Sigmoid colon (tissue), 7 donors: ENCODE measurements at places on chromosomes 3 and 15. TPM values are rescaled to one million over a fixed set of nuclear protein-coding genes. Genes with fewer than 3 reads are reported as not detected.

DNA sequence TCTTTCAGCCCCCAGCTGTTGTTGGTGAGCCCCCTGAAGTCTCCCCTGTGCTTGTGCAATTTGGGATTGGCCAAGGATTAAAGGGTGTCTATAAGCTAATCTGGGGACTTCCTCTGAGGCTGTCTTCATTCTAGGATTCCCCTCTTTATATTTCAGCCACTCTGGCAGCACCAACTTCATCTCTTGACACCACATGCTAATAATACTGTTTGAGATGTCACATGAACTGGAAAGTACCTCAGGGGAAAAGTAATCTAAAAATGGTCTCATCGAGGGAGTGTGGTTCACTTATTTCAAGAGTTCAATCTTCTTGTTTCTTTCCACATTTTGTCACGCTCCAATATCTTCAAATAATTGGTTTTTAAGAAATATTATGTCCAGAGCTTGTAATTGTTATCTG lies 279.2 kb upstream of the TMC3 start:
- no peaks in the 10 kb centered on the region for H3K4me1 ChIP-seq
- DNase-seq = no peak
- no peaks in the 10 kb centered on the region for H3K36me3 ChIP-seq
- no peak overlapping the region for H3K27ac ChIP-seq
- no peaks in the 10 kb centered on the region for H3K27me3 ChIP-seq

GRCh38 chr3:5750874-5751640 lies 563.5 kb downstream of the EDEM1 start:
- no peak overlapping the region for H3K27ac ChIP-seq
- H3K27me3 ChIP-seq = no peaks in the 10 kb centered on the region
- no peaks in the 10 kb centered on the region for H3K4me1 ChIP-seq
- no peaks in the 10 kb centered on the region for H3K36me3 ChIP-seq
- no peak for DNase-seq

DNA sequence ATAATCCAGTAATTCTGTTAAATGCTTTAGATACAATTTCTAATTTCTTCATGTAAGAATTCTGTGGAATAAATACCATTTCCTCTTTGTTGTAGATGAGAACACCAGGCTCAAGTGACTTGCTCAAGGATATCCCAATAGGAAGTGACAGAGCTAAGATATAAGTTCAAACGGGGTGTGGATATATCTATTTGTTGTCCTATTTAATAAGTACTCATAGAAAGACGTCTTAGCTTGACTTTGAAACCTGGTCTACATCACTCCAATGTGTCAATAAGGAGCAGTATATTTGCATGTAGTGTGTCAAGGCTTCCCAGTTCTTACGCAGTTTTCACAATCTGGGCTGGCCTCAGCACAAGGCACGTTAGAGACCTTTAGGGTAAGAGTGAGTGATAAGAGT lies 4.7 kb upstream of the GCSAM start:
- DNase-seq = no peak
- H3K4me1 ChIP-seq = no peaks in the 10 kb centered on the region
- H3K27me3 ChIP-seq = no peaks in the 10 kb centered on the region
- H3K4me3 ChIP-seq = no peak overlapping the region
- no peak overlapping the region for H3K27ac ChIP-seq

GRCh38 chr3:153397794-153398193 lies 235.8 kb downstream of the RAP2B start:
- no peaks in the 10 kb centered on the region for H3K27me3 ChIP-seq
- DNase-seq = no peak
- no peaks in the 10 kb centered on the region for H3K36me3 ChIP-seq
- no peaks in the 10 kb centered on the region for H3K4me1 ChIP-seq
- H3K4me3 ChIP-seq = no peak overlapping the region

GRCh38 chr15:88375234-88375927 lies 91.8 kb downstream of the MRPL46 start:
- no peaks in the 10 kb centered on the region for H3K36me3 ChIP-seq
- no peaks in the 10 kb centered on the region for H3K27me3 ChIP-seq
- H3K27ac ChIP-seq = no peak overlapping the region

DNA sequence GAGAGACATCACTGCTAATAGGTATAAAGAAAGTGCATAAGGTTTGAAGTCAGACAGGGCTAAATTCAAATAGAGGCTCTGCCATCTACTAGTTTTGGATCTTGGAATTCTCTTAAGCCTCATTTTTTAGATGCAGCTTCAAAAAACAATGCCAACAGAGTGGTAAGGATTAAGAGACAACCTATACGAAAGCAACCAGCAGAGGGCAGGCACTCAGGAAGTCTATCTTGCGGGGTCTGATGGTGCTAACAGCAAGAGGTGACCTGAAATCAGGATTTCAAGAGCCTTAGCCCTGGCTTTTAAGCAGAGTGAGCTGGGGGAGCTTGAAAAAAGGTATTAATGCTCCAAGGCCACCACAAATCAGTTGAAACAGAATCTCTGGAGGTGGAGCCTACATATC lies 40.7 kb downstream of the LDHAL6B start:
- DNase-seq = no peak
- no peak overlapping the region for H3K4me3 ChIP-seq
- H3K36me3 ChIP-seq = no peaks in the 10 kb centered on the region
- H3K27ac ChIP-seq = no peak overlapping the region

Gene LDHAL6B
- total RNA-seq = not detected

Gene CAMK2N2
- 0.71 TPM for total RNA-seq

Gene SNUPN
- 21.6 TPM for total RNA-seq

Gene WDR82
- total RNA-seq = 46.8 TPM

Gene ARHGEF26
- total RNA-seq = 48.4 TPM
